ENCODE measurements at places on chromosomes 7 and 10.

DNA sequence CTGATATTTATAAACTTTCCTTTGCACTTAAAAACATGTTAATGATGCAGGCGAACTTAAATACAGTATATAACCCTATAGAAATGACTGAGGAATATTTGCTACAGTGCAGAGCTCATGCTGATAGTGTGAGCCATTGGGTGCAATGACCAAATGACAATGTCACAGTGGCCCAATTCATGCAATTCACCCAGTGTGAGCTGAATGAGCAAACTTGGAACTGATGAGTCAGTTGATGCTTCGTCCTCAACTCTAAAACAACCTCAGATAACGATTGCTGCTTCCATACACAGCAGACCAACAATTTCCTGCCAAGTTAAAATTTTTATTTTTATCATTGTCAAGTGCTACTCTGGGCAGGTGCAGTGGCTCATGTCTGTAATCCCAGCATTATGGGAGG, 12.1 kb upstream of the ZC3HAV1L start:
- no peak for DNase-seq

DNA sequence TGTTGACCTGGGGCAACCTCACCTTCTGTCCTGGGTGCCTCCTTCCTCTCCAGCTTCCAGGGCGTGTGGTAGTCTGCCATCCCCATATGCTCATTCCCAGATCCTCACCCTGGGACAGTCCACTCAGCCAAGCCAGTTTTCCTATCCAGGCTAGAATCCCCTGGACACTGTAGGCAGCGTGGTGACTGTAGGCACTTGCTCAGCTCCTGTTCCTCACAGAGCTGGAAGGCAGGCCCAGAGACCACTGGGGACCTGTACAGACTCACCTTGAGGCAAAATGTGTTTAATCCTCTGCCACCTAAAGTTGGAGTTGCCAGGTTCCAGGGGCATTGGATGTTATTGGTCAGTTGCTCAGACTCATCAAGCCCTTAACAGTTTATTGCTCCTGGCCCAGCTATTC, 2.4 kb upstream of the GRID1 start:
- no peak for DNase-seq

- DNase-seq = no peak
Measured at GRCh38 chr10:77541247-77541646, 96.4 kb downstream of the KCNMA1 start.

DNA sequence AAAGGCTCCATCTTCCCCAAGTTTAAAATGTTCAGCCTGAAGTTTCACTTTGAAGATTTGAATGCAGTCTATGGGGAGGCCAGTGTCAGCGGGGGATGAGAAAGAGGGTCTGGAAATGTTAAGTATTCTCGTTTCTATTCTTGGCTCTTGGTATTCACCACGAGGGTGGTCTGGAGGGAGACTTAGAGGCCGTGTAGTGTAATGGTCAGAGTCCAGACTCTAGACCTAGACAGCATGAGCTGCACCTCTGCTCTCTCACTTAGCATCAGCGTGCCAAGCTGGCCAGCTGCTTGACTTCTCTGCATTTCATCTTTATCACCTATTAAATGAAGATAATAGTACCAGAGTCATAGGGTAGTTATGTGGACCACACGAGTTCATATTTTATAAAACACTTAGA, 57.9 kb downstream of the MKX start:
- DNase-seq = no peak

GRCh38 chr10:60532696-60533468, 143.2 kb upstream of the ANK3 start:
- DNase-seq = no peak

- DNase-seq = no peak
Measured at GRCh38 chr7:119184124-119184788, 959.8 kb downstream of the ANKRD7 start.

- no peak for DNase-seq
Measured at GRCh38 chr7:86629-87028, 105.7 kb upstream of the FAM20C start.

- DNase-seq = no peak
Measured at GRCh38 chr7:23334482-23335056, 35.4 kb downstream of the MALSU1 start.

- no peak for DNase-seq
Measured at GRCh38 chr7:138460176-138460648, at the start of gene TRIM24. TSS of gene TRIM24 (plus strand) at chr7:138460259. CDS start at chr7:138460549, 290 bp downstream.

GRCh38 chr10:14405076-14406065, 74.6 kb upstream of the FRMD4A start:
- DNase-seq = no peak

DNA sequence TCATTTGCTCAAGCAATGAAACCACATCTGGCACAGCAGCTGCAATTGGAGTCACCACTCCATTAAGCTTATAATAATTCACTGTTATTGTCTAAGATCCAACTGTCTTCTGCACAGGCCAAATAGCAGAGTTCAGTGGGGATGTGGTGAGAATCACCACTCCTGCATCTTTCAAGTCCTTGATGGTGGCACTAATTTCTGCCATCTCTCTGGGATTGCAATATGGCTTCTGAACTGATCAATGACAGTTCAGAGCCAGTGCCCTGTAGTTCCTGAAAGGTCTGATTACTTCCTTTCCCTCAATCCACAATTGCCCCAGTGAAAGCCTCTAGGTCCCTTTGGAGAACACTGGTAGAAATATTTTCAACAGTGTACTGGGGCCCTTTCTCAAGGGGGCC, 6.4 kb downstream of the IGFBP1 start:
- no peak for DNase-seq

DNA sequence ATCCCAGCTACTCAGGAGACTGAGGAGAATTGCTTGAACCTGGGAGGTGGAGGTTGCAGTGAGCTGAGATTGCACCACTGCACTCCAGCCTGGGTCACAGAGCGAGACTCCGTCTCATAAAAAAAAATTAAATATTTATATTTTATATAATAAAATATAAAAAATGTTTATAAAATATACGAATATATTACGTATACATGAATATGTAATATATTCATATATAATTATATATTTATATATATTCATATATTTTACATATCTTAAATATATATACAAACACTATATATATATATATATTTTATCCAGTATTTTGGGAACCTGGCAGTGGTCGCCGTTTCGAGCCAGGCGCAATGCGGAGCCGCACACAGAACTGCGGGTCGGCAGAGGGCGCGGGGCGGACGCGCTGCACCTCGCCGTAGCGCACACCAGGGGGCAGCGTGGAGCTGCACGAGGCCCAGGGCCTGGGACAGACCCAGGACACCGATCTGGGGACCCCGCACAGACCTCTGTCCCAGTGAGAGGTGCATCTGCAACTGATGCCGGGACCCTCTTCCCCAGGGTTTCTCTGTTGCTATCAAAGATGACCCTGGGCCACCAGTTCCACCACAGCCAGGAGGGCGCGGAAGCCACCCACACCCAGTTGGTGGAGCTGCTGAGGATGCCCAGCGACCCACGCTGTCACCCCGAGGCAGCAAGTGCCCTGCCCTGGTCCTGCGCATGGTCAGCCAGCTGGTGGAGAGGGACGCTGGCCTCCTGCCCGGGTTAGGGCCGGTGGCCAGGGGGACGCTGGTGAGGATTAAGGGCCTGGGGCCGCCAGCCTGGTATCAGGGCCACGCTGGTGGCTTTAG, 22.7 kb downstream of the AP5Z1 start:
- DNase-seq = peak; percentile 67

DNA sequence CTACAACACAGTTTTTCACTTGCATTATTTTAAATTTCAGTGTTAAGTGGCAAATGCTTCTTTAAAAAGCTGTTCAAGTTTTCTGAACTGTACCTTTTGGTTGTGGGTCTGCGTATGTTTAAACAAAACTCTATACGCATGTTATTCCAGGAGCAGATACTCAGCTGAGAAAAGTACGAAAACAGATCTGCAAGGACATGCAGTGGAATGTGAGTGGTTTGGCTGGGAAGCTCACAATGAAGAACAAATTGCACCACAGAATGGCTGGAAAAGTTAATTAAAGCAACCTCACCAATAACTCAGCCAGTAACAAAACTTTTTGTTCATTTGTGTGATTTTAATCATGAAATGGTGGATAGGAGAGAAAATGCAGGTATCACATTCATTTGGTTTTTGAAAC, 17.6 kb downstream of the GLI3 start:
- DNase-seq = no peak

DNA sequence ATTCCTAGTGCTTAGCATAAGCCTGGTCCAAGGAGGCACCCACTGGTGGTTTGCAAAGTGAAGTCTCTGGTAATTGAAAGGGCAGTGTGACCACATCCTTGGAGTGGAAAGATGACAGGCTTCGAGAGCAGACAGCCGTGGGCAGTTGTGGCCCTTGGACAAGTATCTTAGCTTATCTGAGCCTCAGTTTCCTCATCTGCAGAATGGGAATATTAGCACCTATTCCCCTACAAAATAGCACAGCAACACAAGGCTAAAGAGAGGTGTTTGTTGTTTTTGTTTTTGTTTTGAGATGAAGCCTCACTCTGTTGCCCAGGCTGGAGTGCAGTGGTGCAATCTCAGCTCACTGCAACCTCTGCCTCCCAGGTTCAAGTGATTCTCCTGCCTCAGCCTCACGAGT, 29.3 kb downstream of the MYL10 start:
- no peak for DNase-seq

GRCh38 chr7:157782041-157782440, 445.2 kb downstream of the DNAJB6 start:
- no peak for DNase-seq

DNA sequence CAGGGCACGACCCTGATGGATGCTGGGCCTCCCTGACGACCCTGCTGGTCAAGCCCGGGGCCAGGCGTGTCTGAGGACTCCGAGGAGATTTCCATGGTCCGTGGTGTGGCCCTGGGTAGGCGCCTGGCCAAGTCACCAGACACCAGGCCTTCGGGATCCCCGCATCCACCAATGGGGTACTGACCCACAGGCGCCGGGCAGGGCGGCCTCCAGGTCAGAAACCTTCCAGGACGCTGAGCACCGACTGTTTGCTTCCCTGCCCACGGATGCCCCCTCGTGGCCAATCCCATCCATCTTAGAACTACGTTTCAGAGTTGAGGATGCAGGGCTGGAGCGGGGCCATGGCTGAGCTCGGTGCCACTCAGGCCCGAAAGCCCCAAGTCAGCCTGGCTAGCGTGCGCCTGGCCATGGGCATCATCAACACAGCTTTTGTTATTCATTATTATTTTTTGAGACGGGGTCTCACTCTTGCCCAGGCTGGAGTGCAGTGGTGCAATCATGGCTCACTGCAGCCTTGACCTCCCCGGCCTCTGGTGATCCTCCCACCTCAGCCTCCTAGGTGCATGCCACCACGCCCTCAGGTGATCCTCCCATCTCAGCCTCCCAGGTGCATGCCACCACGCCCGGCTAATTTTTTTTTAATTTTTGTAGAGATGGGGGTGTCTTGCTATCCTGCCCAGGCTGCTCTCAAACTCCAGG, 7.1 kb upstream of the AMZ1 start:
- DNase-seq = peak; percentile 51

DNA sequence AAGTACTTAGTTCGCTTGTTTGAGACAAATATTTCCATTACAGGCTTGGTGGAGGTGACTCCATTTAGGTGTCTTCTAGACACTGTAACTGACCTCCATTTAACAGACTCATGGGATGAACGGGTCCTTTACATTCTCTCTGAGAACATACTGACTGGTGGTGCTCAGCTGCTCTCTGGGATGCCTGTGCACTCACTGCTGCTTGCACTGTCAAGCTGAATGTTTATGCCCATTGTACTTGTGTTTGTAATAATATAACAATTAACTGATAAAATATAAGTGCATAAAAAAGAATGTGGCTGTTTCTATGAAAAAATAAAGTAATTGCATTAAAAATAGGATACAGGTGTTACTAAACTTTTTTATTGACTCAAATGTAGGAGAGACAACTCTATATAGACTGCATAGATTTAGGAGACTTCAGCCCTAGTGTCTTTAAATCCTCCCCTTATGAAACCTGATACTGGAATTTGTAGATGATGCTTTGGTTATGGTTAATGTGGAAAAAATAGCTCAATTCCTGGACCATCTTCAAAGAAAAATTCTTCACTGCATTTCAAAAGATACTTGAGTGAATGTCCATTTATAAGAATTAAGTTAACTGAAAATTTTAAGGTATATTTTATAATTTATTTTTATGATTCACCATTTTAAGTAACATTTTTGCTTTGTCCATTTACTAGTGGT, 85.4 kb downstream of the CDK14 start:
- DNase-seq = no peak

- no peak for DNase-seq
Measured at GRCh38 chr7:99390941-99391602, 16.5 kb downstream of the ARPC1B start.

DNA sequence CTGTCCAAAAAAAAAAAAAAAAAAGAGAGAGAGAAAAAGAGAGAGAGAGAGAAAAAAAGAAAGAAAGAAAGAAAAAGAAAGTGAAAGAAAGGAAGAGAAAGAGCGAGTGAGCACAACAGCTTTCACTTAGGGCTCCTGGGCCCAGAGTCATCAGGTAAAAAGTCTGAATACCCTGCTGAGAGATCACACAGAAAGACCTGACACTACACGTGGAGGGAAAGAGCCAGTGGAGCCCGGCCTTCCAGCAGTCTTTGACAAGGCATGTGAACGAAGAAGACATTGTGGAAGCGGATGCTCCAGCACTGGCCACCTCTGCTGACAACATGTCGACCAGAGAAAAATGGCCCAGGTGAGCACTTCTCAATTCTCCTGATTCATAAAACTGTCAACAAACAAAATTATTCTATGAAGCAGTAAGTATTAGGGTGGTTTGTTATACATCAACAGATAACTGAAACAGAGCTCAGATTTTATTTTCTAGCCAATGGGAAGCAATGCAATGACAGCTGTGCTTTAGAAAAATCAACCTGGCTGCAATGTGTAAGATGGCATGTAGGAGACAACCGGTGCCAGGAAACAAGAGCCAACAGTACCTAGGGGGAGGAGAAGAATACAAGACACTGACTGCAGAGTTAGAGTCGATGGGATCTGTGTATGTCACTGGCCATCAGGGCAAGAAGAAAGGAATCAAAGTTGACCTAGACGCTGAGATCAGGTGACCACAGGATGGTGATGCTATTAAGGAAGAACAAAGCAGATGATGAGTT, 4.4 kb downstream of the RNF216 start:
- DNase-seq = no peak

- no peak for DNase-seq
Measured at GRCh38 chr7:102095321-102096011, 191.2 kb upstream of the SH2B2 start.

DNA sequence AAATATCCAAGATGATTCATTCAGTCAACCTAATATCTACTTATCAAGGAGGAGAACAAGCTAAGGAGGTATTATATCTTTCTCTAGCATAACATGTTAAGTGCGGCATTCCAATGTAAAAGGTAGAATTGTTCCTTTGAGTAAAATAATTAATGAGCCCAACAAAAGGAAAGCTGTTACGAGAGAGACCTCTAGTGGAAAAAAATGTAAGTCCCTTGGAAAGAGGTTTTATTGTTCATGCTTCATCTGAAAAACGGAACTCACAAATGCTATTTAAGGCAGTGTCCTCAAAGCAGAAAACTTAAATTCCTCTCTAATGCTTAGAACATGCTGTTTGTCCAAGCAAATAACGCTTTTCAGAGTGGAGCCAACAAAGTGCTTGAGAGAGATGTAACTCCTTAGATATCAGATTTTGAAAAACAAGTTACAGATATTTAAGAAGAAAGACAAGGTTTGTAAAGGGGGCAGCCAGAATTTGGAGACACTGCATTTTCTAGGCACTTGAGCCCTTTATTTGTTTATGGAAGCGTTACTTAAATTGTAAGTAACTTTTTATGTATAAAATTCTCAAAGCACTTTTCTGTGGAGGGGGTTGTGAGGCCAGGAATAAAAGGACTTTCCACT, 119.9 kb downstream of the TFEC start:
- DNase-seq = no peak
